ENCODE measurements at places on chromosomes 3 and 15. TPM values are rescaled to one million over a fixed set of nuclear protein-coding genes. Genes with fewer than 3 reads are reported as not detected.

GRCh38 chr15:47500842-47501241 lies 216.5 kb upstream of the SEMA6D start:
- DNase-seq, result no peak

DNA sequence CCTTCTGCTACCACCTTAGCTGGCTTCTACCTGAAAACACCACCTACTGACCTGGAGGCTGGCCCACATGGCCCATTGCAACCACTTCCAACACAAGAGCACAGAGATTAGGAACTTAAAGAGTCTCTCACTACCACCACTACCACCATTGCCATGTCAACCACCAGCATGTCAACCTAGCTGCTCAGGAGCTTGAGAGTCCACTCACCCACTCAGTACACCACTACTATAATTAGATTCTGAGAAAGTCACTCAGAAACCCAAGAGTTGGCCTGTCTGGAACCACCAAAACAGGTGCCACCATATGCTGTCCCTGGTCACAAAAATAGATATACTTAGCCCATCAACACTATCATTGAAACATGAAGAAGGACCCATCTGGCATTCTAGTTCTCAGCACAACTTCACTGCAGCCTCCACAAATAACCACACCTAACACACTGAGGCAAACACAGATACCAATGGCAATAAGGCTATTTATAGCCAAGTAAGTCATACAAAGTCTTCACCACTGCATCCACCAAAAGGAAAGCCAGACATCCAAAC lies 806.7 kb upstream of the EPHA6 start:
- no peak for DNase-seq

DNA sequence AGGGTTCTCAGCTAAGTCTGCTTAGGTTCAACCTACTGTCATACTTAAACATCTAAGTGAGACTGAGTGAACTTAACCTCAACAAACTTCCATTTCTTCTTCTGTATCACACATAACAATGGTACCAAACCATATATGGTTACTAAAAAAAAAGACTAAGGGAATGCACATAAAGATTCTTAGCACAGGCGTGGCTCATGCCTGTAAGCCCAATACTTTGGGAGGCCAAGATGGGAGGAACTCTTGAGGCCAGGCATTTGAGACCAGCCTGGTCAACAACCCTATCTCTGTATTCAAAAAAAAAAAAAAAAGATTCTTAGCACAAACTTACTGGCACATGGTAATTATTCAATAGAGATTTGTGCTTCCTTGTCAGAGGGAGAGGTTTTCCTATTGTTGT lies 57.9 kb downstream of the ACAP2 start:
- DNase-seq, result no peak

DNA sequence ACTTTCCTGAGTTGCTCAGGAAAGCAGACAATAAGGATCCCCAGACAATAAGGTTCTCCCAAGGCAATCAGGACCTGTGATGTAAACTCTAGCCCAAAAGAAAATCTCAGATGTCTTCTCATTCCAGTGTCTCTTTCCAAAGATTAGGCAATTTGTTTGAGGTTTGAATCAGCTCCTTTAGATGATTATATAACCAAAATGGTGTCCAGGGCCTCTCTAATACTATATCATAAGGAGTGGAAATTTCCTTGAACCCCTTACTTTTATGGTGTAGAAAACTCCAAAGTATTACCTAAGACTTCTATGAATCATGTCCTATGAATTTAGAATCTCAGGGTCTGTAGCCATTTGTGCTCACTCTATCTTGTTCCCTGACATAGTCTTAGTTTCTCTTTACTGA lies 65.9 kb downstream of the GPR176 start:
- no peak for DNase-seq

- DNase-seq, result no peak
Observed at GRCh38 chr15:57288926-57289580, 87.3 kb upstream of the CGNL1 start.

GRCh38 chr3:78912259-78912658 lies 855.5 kb downstream of the ROBO1 start:
- no peak for DNase-seq

DNA sequence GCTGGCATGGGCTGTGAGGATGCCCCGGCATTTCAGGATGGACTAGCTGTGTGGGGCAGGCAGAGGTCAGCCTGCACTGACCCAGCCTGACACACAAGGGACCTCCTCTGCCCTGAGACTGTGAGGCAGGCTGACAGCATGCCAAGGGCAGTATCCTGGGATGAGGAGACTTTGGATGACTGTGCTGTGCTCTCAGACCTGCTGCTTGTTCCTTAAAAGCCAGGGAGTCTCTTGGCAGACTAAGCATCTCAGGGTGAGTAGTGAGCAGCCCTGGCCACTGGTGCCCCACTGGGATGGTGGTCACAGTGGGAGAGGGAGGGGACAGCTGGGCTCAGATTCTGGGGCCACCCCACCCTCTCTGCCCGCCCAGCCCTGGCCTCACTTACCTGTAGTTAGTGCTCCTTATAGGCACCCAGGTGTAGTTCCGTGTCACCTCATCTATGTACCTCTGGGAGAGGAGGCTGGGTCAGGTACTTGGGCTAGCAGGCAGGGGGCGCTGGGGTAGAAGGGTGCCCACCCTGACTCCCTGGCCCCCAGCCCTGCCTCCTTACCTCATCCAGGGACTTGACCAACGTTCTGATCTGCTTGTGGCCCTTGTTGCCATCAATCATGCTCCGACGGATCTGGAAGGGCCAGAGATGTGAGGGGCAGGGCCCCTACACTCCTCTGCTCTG lies 16.1 kb upstream of the TMEM115 start:
- no peak for DNase-seq

GRCh38 chr15:80596521-80596976 lies 98.6 kb upstream of the ABHD17C start:
- DNase-seq, result no peak

DNA sequence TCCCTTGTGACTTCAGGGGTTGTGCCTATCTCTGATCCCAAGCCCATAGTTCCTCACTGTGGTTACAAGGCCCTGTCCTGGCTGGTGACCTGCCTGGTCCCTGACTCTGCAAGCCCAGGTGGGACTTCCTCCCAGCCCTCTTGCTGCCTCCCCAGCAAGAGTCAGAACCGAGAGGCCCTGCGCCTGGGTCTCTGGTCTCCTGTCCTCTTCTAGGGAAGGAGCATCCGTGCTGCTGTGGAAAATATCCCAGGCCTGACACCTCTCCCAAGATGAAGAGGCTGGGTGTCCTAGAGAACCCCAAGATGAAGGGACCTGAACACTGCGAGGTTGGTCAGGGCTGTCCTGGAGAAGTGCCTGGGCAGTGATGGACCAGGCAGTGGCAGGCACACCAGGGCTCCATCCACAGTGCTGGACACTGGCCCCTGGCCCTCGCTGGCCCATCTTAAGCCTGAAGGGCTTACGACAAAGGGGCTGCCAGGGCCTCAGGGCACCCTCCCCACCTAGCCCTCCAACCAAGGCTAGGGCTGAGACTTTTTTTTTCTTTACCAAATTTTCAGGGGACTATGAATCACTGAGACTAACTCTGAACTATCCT lies 32.7 kb downstream of the PTH1R start:
- no peak for DNase-seq

DNA sequence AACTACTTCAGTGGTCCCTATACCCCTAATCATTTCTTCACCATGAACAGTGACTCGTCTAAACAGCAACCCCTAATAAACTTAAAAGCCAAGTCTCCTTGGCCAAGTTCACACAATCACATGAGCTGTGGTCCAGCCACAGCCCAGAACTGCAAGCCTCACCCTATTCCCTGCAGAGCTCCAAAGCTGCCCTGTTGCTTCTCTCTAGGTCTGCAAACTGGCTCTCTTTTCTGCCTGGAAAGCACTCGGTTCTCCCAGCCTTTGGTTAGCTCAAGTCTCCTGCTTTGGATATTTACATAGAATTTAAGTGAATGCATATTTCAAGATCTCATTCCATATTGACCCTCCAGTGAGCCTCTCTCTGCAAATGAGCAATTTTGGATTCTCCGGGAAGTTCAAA lies 107.0 kb downstream of the TOP2B start:
- DNase-seq, result no peak

- DNase-seq, result no peak
Observed at GRCh38 chr15:73956743-73957135, 30.5 kb downstream of the LOXL1 start.

DNA sequence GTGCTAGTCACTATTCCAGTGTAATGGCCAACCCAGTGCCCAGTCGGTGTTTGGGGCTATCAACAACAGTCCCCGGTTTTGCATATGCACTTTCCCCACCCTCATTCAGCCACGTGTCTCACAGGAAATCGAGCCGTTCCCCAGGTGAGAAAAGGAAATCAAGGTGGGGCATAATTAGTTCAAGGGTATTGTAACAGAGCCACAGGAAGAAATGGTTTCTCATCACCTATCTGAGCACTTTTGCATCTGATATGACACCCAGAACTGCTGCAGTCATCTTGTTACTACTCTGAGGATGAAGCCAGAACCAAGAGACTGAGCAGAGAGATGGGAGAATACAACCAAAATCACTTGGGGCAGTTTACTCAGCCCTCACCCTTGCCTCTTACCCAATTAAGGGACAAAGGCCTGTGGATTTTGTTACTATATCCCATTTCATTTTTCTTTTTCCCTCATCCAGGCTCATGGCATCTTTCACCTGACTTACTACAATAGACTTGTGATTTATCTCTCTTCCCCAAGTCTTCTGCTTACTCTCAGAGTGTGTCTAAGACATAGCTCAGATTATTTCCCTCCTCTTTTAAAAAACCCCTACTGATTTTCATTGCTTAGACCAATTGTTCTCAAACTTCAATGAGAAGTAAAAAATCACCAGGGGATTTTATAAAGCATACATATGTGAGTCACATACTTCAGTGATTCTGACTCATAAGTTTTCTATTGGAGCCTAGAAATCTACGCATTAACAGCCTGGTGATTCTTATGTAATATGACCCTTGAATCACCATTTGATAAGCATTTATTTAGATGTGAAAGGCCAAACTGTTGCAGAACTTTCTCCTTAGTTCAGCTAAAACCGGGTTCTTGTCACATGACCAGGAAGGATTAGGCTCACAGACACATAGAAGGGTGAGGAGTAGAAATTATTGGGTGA lies 40.5 kb downstream of the TRAT1 start:
- peak; percentile 79 for DNase-seq

DNA sequence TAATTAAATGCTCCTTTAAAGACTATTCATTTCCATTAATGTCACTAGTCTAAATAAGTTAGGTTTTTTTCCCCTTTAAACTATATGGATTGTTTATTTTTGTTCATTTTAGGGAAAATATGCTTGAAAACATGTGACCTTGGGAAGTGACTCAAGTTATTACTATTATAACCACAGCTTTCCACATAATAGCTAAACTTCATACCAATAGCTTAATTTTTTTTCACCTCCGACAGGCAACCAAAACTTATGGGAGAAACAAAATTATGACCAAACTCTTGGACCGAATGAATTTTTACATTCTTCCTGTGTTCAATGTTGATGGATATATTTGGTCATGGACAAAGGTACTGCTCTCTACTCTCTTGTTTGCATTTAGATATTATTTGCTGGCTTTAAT lies 16.2 kb downstream of the CPA3 start:
- no peak for DNase-seq

DNA sequence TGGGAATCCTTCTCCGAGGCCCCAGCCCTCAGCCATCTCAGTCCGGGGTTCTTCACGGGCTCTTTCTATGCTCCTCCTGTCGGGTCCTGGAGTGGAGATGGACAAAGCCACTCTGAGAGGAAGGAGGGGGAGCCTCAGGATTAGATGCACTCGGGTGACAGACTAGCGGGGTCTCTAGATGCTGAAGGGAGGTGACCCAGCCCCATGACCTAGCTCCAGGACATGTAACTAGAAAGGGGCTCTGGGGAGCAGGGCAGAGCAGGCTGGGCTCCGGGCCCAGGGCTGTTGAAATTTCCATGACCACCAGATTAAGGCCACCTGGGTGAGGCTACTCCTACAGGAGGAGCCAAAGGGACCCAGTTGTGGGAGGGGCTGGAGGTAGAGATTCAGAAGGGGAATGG lies 14.8 kb upstream of the SKIC8 start:
- DNase-seq, result no peak

DNA sequence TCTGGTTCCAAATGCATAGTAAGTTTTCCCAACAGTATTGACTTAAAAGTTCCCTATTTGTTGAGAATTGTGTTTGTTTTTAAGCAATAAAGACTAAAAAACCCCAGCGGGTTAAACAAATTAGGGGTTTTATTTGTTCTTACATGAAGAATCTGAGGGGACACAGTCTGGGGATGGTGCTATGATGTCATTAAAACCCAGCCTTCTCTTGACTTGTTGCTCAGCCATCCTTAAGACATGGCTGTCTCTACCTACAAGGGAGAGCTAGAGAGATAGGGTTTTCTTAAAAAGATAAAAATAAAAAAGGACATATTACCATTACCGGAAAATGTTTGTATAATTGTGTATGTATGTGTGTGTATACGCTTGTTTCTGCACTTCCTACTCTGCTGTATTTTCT lies 11.7 kb upstream of the ARL14 start:
- no peak for DNase-seq

DNA sequence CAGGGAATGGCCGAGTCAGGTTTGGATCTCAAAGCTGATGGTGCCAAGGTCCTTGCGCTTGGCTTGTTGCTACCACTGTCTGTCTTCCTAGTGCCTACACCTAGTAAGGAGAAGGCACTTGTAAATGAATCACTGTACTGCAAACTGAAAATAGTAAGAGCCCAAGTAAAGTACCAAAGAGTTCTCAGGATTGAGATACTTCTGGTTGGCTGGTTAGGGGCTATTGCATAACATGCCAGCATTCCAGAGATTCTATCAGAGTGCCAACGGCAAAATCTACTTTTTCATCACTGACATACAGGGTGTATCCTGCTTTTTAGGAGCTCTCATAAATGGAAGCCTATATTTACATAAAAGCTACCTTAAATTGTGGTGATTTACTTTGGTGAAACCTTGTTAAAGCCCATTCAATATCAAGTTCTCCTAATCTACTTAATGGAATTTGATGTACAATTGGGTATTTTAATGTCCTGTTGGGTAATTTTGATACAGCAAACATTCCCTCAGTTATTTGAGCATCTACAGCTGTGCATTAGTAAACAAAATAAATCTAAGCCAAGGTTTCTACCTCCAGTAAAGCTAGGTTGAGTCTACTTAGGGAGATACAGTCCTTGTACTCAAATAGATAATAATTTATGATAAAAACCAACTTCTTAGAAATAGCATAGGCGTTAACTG lies 30.7 kb upstream of the CHD2 start:
- no peak for DNase-seq

Gene CDAN1
- total RNA-seq, result 21.9 TPM

Gene MAP1A
- 1.4 TPM for total RNA-seq

Gene AP4E1
- total RNA-seq, result 6.8 TPM

Gene SAMD7
- not detected for total RNA-seq

Gene KIF15
- 42.1 TPM for total RNA-seq

Gene OXSM
- total RNA-seq, result 10.0 TPM

Gene HTR3E
- total RNA-seq, result not detected

Gene CCDC33
- not detected for total RNA-seq

Gene GOLGA8H
- not detected for total RNA-seq

Gene MCCC1
- 21.0 TPM for total RNA-seq

Data from activated naive CD4-positive, alpha-beta T cell treated with anti-CD3 and anti-CD28 coated beads for 36 hours (primary cell).